HFFc6 (cell line): ENCODE measurements at places on chromosomes 5 and 9.

DNA sequence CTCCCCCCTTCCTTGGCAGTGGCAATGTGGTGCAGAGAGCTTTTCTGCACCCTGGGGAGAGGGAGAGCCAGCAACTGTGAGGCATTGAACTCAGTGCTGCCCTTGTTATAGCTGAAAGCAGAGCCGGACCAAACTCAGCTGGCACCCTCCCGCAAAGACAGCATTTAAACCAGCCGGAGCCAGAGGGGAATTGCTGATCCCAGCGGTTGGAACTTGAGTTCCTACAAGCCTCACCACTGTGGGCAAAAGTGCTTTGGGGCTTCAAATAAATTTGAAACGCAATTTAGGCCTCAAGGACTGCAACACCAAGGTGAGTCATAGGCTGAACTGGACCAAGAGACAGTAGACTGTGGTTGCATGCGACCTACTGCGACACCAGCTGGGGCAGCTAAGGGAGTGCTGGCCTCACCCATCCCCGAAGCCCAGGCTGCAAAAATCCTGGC lies 207.6 kb upstream of the CDKN2B start:
- DNase-seq = peak; percentile 72
- no peaks in the 10 kb centered on the region for H3K27me3 ChIP-seq
- H3K4me3 ChIP-seq = no peak overlapping the region
- H3K4me1 ChIP-seq = peaks cover 59% of the 10 kb centered on the region

DNA sequence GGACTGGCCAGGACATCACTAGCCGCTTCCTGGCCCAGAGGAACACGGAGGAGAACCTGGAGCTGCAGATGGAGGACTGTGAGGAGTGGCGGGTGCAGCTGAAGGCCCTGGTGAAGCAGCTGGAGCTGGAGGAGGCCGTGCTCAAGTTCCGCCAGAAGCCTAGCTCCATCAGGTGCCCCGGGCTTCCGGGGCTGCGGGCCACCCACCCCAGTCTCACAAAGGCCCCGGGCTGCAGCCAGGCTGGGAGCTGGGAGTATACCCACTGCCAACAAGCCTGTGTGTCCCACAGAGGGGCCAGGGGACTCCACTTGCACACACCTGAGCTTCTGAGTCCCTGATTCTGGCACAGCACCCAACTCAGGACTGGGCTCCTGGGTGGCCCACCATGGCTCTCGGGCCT lies 1.7 kb upstream of the RABL6 start:
- peaks cover 5% of the 10 kb centered on the region for H3K27me3 ChIP-seq
- peaks cover 28% of the 10 kb centered on the region for H3K4me1 ChIP-seq
- no peak overlapping the region for H3K27ac ChIP-seq
- H3K36me3 ChIP-seq = peaks cover 15% of the 10 kb centered on the region

GRCh38 chr5:174998131-174998730 lies 273.8 kb downstream of the MSX2 start:
- no peaks in the 10 kb centered on the region for H3K4me1 ChIP-seq
- H3K27ac ChIP-seq = no peak overlapping the region
- 0 out of 2 replicates have a peak, but pooled peaks cover 4% of the 10 kb centered on the region for H3K36me3 ChIP-seq
- no peak for DNase-seq

DNA sequence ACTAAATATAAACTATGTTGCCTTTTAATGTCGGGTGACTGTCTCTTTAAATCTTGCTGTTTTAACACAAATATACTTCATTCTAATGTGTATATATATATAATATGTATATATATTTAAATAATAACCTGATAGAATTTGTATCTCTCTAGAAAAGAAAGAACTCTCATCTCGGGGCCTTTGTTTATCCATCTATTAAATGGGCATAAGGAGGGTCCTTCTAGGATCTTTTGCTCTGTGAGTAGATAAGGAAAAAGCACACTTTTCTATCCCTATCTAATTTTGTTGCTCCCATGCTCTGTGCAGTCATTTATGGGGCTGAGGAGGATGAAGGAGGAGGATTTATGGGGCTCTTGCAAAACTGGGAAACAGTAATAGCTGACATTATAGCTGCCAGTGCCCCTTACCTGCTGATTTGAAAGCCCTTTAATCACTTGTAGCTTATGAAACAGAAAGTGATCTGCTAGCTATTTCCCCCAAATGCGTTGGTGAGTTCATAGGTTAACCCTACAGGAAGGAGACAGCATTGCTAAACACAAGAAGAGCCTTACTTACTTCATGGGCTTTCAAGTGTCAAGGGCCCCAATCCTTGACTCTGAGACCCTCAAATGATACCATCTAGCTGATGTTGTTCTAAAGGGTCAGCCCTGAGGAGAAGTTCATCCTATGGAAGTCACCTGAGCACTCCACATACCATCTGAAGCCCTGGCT lies 5.8 kb upstream of the PPARGC1B start:
- no peak overlapping the region for H3K27ac ChIP-seq
- no peak overlapping the region for H3K4me3 ChIP-seq
- peaks cover 53% of the 10 kb centered on the region for H3K27me3 ChIP-seq
- no peaks in the 10 kb centered on the region for H3K4me1 ChIP-seq

DNA sequence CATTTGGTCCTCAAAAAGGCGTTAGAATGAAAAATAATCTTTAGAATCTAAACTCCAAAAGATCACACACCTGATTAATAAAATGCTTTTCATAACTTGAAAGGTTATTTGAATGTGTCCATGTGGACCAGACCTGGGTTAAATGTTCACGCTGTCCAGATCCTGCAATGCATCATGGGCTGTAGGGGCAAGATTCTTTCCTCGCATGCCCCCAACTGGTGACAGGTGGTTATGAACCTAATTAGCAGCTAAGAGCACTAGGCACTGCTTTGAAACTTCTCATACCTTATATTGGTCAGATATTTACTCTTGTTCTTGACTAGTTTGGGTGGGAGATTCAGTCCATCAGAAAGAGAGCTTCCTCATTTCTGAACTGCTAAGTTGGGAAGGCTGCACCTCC lies 19.3 kb upstream of the PIP5K1B start:
- H3K4me1 ChIP-seq = no peaks in the 10 kb centered on the region
- no peak overlapping the region for H3K4me3 ChIP-seq
- no peak for DNase-seq
- no peaks in the 10 kb centered on the region for H3K36me3 ChIP-seq

DNA sequence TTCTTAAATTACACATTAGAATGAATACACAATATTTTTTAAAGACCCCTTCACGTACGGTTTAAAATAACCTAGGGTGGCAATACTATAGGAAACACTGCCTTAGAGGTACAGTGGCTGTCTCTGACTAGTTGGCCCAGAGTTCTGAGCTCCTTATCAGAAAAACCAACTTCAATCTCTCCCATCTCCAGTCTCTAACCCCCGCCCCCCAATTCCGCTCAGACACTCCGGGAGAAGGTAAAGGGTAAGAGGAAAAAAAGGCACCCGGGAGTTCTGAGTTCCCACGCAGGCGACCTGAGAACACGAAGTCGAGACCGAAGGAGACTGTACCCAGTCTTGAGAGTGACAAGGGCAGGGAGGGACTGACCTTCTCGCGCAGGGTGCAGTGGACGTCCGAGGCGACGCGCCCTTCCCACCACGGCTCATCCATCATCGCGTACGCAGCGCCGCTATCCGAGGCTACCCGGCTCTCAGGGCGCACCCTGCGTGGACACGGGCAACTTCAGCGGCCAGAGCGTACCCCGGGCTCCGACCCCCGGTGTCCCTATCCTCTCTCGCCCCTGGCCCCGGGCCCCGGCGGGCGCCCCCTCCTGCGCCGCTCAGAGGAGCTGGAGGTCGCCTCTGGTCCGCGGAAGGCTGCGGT lies 752 bp downstream of the CCNJL start:
- no peak for DNase-seq
- H3K4me3 ChIP-seq = no peak overlapping the region
- H3K27me3 ChIP-seq = peaks cover 43% of the 10 kb centered on the region
- peaks cover 19% of the 10 kb centered on the region for H3K4me1 ChIP-seq

GRCh38 chr5:124728331-124728967 lies 18.0 kb downstream of the ZNF608 start:
- H3K4me3 ChIP-seq = no peak overlapping the region
- H3K27ac ChIP-seq = no peak overlapping the region
- H3K27me3 ChIP-seq = peaks cover 16% of the 10 kb centered on the region

DNA sequence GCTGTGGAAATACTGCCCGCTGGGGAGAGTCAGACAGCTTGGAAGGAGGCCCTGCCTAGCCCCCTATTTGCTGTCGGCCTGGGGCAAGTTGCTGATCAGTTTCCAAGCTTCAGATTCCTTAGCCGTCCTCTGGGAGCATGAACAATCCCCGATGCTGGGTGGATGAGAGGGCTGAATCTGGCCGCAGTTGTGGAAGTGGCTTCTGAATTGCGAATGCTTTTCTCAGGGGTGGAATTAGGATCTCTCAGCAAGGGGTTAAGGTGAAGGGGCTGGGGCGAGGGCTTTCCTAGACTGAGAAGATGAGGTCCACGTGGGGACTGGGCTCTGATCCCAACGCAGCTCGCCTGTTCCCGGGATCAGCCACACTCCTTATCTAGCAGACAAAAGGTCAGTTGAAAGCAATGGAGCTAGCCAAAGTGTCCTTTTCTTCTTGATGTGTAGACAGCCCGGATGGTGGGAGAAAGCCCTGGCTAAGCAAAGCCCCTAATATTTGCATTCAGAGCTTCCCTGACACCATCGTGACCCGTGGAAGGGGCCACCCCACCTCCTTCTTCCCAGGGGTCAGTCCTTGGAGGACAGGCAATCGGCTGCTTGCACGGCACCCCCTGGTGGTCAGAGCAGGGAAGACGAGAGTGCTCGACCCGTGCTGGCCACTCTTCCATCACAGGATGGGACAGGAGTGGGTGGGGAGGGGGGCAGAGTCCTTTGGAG lies 54.9 kb downstream of the COL15A1 start:
- peaks cover 19% of the 10 kb centered on the region for H3K4me1 ChIP-seq
- peak; percentile 29 for DNase-seq
- H3K27me3 ChIP-seq = peaks cover 2% of the 10 kb centered on the region
- no peaks in the 10 kb centered on the region for H3K36me3 ChIP-seq

DNA sequence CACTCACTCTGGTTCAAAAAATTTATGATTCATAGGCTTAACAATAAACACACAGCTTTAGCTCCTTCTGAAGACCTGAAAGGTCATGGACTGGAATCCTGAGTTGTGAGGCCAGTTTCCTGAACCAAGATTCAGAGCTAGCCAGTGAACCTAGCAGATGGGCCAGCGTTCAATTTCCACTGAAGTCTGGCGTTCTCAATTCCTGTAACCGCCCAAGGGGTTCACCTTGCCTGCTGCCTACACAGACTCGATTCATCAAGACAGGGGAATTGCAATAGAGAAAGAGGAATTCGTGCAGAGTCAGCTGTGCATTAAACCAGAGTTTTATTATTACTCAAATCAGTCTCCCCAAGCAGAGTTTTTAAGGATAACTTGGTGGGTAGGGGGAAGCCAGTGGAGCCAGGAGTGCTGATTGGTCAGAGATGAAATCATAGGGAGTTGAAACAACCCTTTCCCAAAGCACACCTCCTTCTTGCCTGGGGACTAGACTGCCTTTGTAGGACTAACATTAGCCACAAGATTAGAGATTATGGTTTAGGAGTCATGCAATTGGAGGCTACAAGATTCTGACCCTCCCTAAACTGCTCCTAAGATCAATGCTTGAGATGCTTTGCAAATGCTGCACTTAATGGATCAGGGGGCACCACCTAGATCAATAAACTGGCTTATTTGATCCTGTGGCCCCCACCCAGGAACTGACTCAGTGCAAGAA lies 117.5 kb upstream of the SHB start:
- H3K4me1 ChIP-seq = peaks cover 11% of the 10 kb centered on the region
- H3K27me3 ChIP-seq = peaks cover 16% of the 10 kb centered on the region
- DNase-seq = no peak
- H3K36me3 ChIP-seq = no peaks in the 10 kb centered on the region
- no peak overlapping the region for H3K27ac ChIP-seq

DNA sequence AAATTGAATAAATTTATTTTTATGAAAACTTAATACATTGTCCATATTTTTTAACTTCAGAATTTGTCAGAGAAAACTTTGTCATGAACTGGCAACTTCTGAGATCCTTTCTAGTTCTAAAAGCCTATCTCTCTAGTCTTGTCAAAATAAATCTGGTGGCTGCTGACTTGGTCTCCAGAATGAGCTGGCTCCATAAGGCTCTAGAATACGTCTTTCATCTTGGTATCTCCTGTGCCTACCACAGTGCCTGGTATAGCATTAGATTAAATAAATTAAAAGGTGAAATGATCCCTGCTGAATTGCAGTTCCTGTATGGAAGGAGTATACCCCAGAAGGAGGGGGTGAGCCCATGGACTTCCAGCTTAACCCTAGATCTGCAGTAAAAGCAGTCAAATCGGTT lies 2.6 kb upstream of the FOCAD start:
- no peak overlapping the region for H3K4me3 ChIP-seq
- H3K27ac ChIP-seq = no peak overlapping the region
- H3K27me3 ChIP-seq = peaks cover 2% of the 10 kb centered on the region
- H3K36me3 ChIP-seq = no peaks in the 10 kb centered on the region; the same call in 1 of the 2 replicates

DNA sequence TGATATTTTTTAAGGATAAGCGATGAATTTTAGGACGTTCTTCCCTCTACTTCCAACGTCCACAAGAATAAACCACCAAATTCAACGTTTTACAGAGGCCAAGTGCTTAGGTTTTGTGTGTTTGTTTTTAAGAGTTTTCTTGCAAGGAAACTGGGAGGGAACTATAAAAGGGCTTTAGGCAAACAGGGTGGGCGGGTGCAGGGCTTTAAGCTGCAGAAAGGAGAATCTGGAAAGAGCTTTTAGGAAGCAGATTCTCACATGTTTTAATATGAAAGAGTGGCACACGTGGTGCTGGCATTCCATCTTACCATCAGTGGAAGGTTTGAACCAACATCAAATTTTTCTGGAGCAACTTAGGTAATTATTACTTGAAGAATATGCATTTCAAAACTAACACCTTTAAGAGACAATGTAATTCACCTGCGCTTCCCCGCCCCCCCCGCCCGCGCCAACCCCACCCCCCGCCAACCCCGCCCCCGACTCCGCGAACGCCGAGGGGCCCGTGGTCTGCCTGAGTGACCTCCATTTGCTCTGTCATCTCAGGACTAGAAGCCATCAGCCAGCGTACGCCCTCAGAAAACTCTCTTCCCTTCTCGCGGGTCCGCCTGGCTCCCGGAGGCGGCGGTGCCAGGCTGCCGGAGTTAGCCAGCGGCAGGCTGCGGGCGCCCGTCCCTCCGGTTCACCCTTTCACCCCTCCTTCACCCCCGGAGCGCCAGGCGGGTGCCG lies 911 bp upstream of the PIK3R1 start:
- H3K4me3 ChIP-seq = peak overlapping the region; percentile 94
- peaks cover 38% of the 10 kb centered on the region for H3K4me1 ChIP-seq
- H3K27me3 ChIP-seq = peaks cover 3% of the 10 kb centered on the region
- peaks cover 14% of the 10 kb centered on the region for H3K36me3 ChIP-seq
- DNase-seq = no peak

DNA sequence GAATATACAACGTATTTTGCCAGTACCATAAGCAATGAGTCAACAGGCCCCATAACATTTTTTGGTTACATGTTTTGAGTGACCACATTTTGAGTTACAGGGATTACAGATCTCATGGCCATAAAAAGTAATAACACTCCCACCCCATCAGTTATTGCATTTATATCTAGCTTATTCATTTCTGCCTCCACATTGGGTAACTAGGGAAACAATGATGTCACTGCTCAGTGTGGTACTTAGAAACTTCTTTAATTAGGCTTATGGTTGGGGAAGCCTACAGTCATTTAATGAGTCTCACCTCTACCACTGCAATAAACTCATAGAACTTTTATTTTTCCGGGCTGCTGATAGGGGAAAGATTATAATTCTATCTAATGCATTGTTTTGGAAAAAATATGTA lies 39.9 kb upstream of the SMIM15 start:
- peaks cover 10% of the 10 kb centered on the region; the same call in 1 of the 2 replicates for H3K4me1 ChIP-seq
- H3K4me3 ChIP-seq = no peak overlapping the region
- no peak overlapping the region for H3K27ac ChIP-seq
- H3K36me3 ChIP-seq = peaks cover 22% of the 10 kb centered on the region
- DNase-seq = peak; percentile 12

- no peak overlapping the region for H3K4me3 ChIP-seq
- DNase-seq = no peak
- no peaks in the 10 kb centered on the region for H3K36me3 ChIP-seq
- peaks cover 8% of the 10 kb centered on the region for H3K27me3 ChIP-seq
- no peak overlapping the region for H3K27ac ChIP-seq
- H3K4me1 ChIP-seq = peaks cover 6% of the 10 kb centered on the region
Observed at GRCh38 chr5:142048272-142048671, 35.4 kb upstream of the GNPDA1 start.
